ENCODE measurements at places on chromosomes 7 and 10.

- DNase-seq, result no peak
Measured at GRCh38 chr10:132844069-132844809, 58.3 kb upstream of the NKX6-2 start.

DNA sequence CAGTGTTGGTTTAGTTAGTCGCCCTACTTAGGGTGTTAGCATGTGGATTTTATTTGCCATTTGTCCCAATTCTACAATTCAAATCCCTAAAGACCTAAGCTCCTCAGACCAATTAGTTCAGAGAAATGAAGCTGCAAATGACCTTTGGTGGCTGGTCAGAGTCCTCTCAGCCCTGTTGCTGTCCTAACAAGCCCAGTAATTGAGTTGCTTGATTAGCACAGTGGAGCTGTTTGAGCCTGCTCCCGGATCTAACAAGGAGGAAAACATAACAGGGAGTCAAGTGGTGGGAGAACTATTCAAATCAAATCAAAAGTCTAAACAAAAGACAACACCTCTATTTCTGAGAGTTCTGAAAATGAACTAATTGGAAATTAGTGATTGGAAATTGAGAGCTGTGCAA lies 22.1 kb downstream of the ZDHHC6 start:
- DNase-seq, result no peak

- DNase-seq, result no peak
Measured at GRCh38 chr10:35130663-35131062, 4.0 kb downstream of the CREM start.

- DNase-seq, result no peak
Measured at GRCh38 chr10:107442035-107442505, 277.6 kb upstream of the SORCS1 start.

DNA sequence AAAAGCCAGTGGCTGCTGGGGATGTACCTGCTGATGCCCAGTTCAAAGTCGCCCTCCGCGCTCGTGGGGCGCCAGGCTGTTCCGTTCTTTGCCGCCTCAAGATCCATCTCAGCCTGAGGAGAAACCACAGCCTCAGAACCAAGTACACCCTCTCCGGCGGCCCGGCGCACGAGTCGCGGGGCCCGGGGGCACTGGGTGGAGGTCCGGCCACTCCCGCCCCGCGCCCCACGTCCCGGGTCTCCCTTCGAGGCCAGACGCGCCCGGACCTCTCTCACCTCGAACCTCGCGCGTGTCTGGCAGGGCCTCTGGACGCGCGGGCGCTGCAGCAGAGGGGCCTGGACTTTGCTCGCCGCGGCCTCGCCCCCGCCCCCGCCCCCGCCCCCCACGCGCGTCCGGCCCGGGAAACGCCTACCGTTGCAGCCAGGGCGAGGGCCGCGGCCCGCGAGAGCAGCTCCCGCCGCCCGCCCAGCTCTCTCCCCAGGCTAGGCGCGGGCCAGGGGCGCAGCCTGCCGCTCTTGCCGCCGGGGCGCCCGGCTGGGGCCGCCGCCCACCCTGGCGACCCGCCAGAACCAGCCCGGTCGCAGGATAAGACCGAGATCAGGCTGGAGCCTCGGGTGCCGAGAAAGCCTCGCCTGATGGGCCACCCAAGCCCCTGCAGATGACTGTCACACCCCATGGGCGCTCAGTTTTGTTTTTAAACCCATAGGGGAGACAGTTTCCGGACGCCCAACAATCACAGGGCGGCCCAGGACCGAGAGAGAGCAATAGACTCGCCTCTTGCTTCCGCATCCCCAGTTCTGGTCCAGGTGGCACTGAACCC lies at the start of gene ABCB4:
Gene ABCB4 (minus strand): TSS at position 322 of the 820 bp plus-strand sequence. CDS start 215 bp downstream, at position 107.
- DNase-seq, result no peak

DNA sequence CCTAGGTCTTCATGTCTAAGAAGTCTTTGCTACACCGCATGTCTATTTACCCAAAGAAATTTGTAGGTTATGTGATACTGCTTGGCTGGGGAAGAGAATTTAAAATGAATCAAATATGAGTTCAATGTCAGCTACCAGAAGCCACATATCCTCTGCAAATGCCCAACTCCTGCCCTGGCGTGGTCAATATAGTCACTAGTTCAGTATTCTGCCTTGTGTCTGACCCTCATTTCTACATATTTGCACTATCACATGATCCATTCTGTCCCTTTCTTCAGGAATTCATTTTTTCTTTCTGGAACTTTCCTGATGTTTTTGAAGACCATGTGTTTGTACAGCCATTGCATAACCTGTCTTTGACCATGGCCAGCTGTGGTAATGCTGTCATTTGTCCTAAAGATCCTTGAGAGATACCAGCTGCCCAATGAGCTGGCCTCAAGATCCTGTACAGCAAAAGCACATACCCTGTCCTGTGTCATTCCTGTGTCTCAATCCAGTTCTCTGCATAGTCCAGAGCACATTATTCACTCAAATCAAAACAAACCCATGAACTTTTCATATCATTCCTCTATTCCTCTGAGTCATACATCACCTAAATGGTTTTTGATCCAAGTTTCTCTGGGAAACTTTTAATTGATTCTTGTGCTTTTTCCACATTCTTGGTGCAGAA lies 524.5 kb downstream of the PARD3 start:
- no peak for DNase-seq

DNA sequence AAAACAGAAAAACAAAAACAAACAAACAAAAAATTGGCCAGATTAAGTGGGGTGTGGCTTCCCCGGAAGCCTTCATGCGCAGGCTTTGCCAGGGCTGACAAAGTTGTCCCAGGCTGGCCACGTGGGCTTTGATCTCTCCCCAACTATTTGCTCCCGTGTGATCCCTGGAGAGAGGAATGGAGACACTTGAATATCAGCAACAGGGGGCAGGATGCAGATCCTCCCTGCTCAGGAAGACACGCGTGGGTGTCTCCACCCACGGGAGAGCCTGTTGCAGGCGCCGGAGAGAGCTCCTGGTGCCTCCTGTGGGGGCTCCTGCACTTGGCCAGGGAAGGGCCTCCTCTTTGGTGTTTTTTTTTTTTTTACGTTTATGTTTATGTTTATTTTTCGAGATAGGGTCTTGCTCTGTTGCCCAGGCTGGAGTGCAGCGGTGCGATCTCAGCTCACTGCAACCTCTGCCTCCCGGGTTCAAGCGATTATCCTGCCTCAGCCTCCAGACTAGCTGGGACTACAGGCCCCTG lies 19.0 kb downstream of the TRIM56 start:
- DNase-seq, result no peak

- DNase-seq, result no peak
Measured at GRCh38 chr10:29730969-29731368, 96.2 kb upstream of the SVIL start.

- DNase-seq, result no peak
Measured at GRCh38 chr10:72449941-72450441, 95.3 kb upstream of the DNAJB12 start.

DNA sequence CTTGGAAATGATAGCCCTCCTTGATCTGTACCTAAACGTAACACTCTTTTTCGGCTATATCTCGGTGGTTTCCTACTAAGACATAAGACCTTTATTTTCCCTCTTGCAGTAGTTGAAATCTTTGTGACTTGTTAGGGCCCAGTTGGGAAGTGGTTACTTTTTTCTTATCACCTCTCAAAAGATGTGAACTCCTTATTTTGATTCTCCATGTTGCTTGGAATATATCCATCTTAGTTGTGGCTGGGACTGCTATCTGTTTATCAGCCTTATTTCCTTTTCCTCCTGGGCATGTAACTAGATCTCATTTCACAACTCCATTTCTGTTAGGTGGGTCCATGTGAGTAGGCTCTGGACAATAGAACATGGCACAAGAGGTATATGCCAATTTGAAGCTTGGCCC lies 4.1 kb upstream of the CPED1 start:
- no peak for DNase-seq

DNA sequence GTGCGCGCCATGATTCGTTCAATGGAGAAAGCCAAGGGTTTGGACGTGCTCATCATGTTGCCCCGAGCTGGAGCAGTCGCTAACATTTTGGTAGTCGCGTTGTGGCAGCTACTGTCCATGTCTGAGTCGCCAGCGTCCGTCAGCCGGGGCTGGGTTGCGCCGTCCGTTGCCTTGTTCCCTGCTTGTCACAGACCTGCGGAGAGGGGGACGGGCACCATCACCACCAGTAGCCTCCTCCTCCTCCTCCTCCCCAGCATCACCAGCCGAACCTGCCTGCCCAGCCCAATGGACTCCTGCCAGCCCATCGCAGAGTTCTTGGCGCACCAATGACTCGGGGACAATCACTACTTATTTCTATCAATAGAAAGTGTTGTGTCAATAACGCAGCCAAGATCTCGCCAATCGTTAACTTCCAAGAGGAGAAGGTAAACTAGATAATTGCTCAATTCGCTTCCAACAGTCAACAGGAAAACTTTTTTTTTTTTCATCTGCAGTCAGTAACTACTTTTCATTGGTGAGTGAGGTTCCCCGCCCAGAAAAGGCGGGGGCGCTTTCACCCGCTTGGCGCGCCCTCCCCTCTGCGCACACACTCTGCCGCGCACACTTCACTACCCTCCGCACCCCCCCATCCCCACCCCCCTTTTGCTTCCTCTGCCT lies at the start of gene FEZF1:
Gene FEZF1 (minus strand): TSS at position 432 of the 657 bp plus-strand sequence. CDS start 313 bp downstream, at position 119.
- DNase-seq, result no peak

- no peak for DNase-seq
Measured at GRCh38 chr7:94792241-94792640, 115.2 kb upstream of the PPP1R9A start.

GRCh38 chr7:87416682-87417587 lies 58.5 kb downstream of the ABCB4 start:
- no peak for DNase-seq

DNA sequence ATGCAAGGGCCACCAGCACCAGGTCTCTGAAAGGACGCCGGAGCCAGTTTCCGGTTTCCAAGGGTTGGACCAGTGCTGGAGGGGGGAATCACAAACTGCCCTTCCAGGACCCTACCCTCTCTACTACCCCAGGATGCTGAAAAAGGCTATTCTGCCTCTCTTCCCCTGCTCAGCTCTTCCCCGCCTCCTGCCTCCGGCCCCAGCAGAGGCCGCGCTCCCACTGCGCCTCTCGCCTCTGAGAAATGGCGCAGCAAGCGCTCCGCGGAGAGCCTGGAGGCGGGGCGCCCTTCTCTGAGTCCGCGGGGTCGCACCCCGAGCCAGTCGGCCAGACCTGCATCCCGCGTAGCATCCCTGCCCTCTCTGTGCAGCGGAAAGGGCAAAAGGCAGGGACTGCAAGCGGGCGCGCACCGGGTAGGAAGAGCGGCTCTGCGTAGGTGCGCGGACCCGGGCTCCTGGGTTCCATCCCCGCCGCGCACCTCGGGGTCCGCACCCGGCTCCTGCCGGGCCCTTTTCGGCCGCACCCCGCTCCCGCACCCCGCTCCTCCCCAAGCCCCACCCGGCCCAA lies 476 bp upstream of the RET start:
- DNase-seq, result no peak

DNA sequence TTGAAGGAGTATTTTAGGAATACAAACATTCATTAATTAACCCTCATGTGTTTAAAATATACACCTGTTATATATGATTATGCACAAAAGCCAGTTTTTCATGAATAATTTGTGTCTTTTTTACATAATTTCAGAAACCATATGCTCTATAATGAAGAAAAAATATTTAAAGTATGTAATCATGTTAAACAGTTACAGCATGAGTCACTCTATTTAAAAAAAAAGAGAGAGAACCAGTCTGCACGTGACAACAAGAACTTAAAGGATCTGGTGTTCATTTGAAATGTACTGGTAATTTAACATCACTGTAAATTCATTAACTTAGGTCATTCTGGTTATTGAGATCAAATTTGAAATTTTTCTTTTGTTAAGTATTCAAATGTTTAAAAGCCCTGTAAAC lies 228.5 kb downstream of the CACNB2 start:
- no peak for DNase-seq

- DNase-seq, result no peak
Measured at GRCh38 chr7:106277976-106278375, 6.8 kb downstream of the NAMPT start.

- DNase-seq, result peak; percentile 65
Measured at GRCh38 chr7:601595-602340, 82.1 kb upstream of the PDGFA start.

DNA sequence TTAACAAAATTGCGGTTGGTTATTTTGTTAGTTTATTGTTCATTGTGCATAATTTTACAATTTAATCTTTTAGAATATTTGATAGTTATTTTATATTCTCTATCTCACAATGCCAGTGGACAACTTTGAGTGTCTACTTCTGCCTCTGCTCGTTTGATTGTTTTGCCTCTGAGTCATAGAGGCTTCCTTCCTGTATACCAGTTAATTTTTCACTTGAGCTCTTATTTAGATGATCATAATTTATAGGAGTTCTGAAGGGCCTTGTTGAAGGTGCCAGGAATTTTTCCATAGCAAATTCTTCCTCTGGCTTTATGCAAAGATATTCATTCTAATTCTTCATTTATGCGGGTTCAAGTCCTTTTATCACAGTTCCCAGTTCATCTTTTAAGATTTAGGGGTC lies 5.2 kb upstream of the MALRD1 start:
- DNase-seq, result no peak

DNA sequence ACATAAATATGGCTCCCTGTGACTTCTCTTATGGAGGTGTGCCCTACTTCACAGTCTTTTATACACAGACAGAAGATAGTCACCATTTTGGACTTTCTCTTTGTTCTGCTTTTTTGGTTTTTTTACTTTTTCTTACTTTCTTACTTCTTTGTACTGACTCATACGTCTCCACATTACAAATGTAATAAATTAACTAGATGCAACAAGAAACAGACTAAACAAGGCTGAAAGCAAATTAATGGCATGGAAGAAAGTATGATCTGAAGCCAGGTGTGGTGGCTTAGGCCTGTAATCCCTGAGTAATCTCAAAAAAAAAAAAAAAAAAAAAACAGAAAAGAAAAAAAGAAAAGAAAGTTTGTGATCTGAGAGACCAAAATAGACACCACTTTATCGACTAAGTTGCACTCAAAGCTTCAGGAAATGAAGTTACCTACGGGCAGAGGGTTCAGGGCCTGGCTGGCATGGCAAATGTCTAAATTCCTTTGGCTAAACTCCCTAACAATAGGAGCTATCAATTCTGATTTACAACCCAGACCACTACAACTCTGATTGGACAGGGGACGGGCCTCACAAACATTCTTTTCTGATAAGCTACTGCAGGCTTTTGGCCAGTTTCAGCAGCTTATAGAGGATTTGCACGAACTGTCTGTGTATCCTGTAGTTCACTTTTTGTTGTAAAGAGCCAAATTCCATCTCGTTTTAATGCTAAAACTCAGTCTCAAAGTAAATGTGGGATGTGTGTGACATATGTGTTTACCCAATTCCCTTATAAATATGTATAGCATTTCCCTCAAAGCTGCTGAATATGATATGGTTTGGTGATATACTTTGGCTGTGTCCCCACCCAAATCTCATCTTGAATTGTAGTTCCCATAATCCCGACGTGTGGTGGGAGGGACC lies 129.1 kb downstream of the SEPTIN14 start:
- no peak for DNase-seq

GRCh38 chr10:62637249-62638061 lies 167.1 kb upstream of the ADO start:
- peak; percentile 92 for DNase-seq
